A172 (cell line): ENCODE measurements at places on chromosomes 11 and 22.

DNA sequence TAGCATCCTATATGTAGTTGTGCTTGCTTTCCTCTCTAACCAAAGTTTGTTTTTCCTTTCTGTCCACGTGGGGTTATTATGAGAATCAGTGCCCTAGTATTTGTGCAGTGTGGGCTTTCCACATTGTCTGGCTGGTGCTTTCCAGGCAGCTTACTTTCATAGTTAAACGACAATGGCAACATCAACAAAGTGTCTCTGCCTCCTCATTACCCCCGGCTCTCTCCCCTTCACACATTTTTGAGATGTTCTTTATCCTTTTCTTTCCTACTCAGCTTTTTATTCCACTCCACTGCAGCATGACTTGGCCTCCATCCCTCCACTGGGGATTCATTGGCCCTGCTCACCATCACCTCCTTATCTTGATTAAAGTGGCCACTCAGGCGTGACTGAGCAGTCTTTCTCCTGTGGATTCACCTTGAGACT is 19.1 kb downstream of the SPECC1L start:
- DNase-seq, result peak; percentile 4

DNA sequence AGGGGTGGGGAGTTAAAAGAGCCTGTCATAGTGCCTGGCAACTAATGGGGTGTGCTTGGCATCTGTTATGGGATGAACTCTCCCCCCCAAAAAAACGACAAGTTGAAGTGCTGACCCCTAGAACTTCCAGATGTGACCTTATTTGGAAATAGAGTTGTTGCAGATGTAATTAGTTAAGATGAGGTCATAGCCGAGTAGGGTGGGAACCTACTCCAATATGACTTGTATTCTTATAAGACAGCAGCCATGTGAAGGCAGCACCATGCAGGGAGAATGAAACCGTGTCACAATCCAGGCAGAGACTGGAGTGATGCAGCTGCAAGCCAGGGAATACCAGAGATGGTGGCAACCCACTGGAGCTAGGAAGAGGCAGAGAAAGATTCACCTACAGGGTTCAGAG is 394.5 kb downstream of the TENM4 start:
- DNase-seq, result no peak

GRCh38 chr11:33935461-33936456 is 43.9 kb upstream of the LMO2 start:
- no peak for DNase-seq

- DNase-seq, result no peak
Measured at GRCh38 chr11:123694551-123694950, 40.1 kb upstream of the SCN3B start.

GRCh38 chr11:106683435-106683834 is 334.8 kb downstream of the GUCY1A2 start:
- DNase-seq, result no peak

GRCh38 chr11:117256573-117256972 is 24.1 kb downstream of the RNF214 start:
- DNase-seq, result no peak

- DNase-seq, result no peak
Measured at GRCh38 chr11:9569588-9570164, 3.8 kb upstream of the WEE1 start.

DNA sequence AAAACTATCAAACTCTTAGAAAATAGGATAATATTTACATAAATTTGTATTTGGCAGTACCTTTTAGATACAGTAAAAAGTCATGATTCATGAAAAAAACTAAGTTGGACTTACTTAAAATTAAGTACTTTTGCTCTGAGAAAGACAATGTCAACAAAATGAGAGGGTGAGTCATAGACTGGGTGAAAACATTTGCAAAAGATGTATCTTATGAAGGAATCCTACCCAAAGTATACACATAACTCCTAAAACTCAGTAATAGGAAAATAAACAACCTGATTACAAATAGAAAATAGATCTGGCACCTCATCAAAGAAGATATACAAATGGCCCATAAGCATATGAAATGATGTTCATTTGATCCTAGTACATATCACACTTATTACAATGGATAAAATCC is 1154.6 kb downstream of the JRKL start:
- DNase-seq, result no peak

GRCh38 chr11:46369458-46370152 is 11.9 kb upstream of the MDK start:
- peak; percentile 98 for DNase-seq

GRCh38 chr11:21072558-21072957 is 403.2 kb downstream of the NELL1 start:
- DNase-seq, result no peak

DNA sequence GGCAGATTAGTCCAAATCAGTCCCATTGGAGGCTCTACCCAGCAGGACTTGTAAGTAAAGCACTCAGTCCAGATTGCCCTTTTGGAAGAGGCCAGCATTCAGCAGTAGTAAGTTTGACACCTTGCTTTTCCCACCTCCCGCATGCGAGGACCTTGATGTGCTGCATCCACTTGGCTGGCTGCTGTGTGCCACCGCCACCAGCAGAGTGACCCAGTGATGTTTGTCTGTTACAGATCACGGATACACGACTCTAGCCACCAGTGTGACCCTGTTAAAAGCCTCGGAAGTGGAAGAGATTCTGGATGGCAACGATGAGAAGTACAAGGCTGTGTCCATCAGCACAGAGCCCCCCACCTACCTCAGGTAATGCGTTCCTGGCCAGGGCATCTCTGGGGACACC is 6.6 kb downstream of the SMARCB1 start:
- no peak for DNase-seq

- DNase-seq, result peak; percentile 81
Measured at GRCh38 chr11:69915501-69916250, 96.5 kb upstream of the FGF3 start.

DNA sequence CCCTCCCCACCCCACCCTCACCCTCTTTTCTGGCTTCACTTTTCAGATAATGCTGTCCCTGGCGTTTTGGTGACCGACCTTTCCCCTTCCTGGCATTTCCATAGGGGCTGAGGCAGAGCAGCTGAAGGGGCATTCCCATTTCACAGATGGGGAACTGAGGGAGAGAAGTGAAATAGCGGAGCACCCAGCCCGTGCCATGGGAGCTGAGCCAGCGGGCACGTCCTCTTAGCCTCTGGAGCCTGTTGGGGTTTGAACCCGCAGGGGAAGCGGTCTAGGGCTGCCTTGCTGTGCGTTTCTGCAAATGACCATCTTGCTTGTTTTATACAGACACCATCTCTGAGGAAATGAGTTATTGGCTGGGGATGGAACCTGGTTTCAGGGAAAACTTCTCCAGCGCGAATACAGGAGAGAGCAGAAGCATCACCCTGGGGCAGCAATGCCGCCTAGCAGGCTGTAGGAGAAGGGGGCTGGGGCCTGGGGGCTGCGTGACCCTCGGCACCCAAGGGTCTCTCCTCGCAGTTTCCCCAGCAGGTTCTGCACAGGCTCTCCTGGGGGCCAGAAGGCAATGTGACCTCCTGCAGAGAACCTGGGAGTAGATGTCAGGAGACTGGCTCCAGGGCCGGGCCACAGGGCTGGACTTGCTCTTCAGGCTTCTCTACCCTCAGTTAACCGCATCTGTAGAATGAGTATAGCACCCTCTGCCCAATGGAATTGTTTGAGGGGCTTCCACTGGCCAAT is 1.5 kb downstream of the PTPRJ start:
- no peak for DNase-seq

DNA sequence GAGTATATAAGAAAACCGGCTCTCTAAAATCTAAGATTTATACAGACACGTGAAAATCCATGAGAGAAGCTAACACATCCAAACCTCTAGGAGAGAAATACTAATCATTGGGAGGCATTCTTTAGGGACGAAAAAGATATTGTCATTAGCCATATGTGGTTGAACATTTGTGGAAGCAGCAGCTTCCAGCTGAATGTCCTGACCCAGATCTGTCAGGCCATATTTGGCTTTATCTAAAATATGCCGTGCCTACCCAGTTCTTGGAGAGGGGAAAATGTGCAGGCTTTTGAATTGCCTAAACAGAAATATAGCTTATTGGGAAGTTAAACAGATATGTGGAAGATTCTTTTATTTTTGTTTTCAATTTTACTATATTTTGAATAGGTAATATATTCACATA is 6.4 kb downstream of the CCDC89 start:
- DNase-seq, result no peak

DNA sequence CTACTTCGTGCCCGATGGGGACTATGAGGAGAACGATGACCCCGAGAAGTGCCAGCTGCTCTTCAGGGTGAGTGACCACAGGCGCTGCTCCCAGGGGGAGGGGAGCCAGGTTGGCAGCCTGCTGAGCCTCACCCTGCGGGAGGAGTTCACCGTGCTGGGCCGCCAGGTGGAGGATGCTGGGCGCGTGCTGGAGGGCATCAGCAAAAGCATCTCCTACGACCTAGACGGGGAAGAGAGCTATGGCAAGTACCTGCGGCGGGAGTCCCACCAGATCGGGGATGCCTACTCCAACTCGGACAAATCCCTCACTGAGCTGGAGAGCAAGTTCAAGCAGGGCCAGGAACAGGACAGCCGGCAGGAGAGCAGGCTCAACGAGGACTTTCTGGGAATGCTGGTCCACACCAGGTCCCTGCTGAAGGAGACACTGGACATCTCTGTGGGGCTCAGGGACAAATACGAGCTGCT is 751 bp downstream of the FIBIN start:
- DNase-seq, result no peak
